ENCODE measurements at places on chromosomes 11 and 22. TPM values are rescaled to one million over a fixed set of nuclear protein-coding genes. Genes with fewer than 3 reads are reported as not detected.

- DNase-seq = no peak
Measured at GRCh38 chr11:35377262-35377661, 42.1 kb downstream of the SLC1A2 start.

DNA sequence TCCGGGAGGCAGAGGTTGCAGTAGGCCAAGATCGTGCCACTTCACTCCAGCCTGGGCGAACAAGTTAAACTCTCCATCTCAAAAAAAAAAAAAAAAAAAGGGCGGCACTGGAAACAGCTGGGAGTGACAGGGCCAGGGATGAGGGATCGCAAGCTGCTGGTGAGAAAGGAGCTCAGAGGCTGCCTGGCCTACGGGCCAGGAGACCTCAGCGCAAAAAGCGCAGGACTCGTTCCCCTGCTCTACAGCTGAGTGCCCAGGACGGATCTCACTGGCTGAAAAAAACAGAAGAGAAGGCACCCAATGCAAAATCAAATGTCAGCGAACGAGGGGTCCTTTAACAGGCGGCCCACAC is 650 bp upstream of the NUP50 start:
- DNase-seq = peak; percentile 27

DNA sequence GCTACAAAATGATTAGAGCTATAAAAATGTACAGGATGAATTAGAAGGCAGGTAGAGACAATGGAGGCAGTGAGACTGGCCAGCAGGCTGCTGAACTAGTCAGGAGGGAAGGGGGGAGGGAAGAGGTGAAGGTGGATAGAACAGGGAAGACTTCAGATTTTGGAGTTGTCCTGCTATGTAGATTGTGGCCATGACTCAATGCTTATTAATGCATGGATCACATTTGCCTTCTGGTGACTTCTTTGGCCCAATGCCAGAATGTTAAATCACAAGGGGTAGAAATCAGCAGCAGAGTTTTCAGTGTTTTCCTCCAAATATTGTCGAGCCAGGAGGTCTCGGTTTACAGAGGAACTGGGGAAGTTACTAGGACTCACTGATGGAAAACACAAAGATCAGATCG is 346.6 kb downstream of the AASDHPPT start:
- DNase-seq = peak; percentile 5

DNA sequence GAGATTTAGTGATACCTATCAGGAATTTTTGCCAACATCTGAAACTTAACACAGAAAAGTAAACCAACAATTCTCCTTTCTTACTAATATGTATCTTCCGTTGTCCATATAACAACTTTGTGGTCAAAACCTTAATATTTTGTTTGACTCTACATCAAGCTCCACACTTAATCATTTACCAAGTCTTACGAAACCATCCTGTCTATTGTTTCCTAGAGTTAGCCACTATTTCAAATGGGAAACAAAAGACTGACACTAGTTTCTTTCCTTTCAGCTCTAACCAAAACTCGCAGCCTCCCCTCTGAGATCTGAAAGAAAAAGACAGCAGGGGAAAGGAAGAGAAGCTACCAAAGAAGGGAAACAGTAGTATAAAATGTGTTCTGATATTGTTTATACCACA is 26.5 kb upstream of the PRDM10 start:
- DNase-seq = no peak

GRCh38 chr11:11217929-11218628 is 135.0 kb downstream of the CSNK2A3 start:
- DNase-seq = no peak

DNA sequence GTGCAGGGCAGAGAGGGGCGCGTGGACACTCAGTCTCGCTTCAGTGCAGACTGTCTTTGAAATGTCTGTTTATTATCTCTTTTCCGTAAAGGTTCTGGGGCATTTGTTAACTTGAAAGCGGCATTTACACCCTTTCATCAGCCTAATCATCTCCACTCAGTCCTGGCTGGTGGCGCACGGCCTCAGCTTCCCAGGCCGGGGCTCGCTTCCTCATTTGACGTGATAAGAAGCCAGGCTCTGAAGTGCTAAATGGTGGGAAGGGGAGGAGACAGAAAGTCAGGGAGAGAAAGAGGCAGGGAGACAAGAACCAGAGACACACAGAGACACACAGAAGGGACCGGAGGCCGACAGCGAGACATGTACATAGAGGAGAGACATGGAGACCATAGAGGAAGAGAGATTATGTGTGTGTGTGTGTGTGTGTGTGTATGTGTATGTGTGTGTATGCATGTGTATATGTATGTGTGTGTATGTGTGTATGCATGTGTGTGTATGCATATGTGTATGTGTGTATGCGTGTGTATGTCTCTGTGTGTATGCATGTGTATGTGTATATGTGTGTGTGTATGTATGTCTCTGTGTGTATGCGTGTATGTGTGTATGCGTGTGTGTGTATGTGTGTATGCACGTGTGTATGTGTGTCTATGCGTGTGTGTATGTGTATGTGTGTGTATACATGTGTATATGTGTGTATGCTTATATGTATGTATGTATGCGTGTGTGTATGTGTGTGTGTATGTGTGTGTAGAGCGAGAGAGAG is 101.5 kb downstream of the ST3GAL4 start:
- no peak for DNase-seq

OTOG gene
- not detected for total RNA-seq

HBE1 gene
- total RNA-seq = not detected

DNA sequence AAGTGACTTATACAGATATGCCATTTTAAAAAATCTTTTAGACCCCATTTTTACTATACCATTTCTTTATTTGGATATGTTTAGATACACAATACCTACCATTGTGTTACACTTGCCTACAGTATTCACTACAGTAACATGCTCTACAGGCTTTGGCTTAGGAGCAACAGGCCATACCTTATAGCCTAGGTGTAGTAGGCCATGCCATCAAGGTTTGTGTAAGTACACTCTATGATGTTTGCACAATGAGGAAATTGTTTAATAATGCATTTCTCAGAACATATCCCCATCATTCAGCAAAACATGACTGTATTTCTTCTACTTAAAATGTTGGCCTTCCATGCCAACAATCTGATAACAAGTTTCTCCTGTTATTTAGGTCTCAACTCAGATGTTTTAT is 1559.5 kb upstream of the TENM4 start:
- DNase-seq = no peak

GRCh38 chr11:85752890-85753581 is 57.9 kb downstream of the SYTL2 start:
- no peak for DNase-seq

DNA sequence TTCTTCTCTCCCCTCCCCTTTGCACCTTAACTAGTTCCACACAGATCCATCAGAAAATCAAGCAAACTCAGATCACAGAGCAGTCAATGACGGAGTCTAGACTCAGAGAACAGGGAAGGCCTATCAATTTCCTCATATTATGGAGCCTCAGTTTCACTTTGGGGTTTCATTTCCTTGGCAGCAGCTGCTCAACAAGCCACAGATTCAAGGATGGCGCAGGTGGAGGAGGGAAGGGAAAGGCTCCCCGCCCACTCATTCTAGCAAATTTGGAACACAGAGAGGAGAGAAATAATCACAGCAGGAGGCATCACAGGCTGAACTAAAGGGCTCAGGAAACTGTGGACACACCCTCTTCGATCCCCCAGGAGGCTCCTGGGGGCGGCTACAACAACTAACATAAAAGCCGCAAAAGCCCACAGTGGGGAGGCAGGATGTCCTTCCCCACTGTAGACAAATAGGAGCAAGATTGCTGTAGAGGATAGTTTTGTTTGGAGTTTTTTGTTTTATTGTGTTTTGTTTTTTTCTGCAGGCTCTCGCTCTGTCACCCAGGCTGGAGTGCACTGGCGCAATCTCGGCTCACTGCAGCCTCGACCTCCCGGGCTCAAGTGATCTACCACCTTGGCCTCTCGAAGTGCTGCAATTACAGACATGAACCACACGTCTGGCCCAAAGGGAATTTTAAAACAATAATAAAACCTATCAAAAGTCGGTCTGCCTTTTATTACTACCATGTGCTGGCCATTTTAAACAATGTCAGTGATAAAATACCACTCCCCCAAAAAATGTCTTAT is 3.4 kb downstream of the PLAAT3 start:
- DNase-seq = no peak

- DNase-seq = peak; percentile 67
Measured at GRCh38 chr11:10322401-10322800, 17.5 kb downstream of the ADM start.

OR51E1 gene
- total RNA-seq = not detected

OR2AT4 gene
- total RNA-seq = not detected

CCDC73 gene
- total RNA-seq = not detected

GRCh38 chr11:129589190-129589860 is 213.7 kb downstream of the BARX2 start:
- no peak for DNase-seq

- no peak for DNase-seq
Measured at GRCh38 chr11:105000797-105001196, 22.2 kb downstream of the CASP5 start.

OR2D2 gene
- total RNA-seq = not detected

SPCS2 gene
- 17.1 TPM for total RNA-seq

- DNase-seq = peak; percentile 49
Measured at GRCh38 chr22:25159028-25159427, 40.6 kb upstream of the CRYBB3 start.

DNA sequence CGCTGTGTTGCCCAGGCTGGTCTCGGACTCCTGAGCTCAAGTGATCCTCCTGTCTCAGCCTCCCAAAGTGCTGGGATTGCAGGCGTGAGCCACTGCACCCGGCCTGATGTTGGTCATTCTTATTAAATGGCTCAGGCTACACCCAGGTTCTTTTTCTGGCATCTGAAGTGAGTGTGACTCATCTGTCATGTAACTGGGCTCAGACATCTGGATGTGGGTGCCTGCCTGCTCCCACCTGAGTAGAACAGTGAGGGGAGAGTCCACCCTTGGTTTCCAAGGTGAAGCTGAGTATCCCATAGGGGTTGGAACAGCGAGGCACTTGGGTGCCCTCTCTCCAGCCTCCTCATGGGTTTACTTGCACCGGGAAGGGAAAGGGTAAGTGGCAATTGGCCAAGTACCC is 36.7 kb upstream of the EIF3D start:
- DNase-seq = no peak

GRCh38 chr11:81840380-81840779 is 893.3 kb downstream of the FAM181B start:
- DNase-seq = no peak

DNA sequence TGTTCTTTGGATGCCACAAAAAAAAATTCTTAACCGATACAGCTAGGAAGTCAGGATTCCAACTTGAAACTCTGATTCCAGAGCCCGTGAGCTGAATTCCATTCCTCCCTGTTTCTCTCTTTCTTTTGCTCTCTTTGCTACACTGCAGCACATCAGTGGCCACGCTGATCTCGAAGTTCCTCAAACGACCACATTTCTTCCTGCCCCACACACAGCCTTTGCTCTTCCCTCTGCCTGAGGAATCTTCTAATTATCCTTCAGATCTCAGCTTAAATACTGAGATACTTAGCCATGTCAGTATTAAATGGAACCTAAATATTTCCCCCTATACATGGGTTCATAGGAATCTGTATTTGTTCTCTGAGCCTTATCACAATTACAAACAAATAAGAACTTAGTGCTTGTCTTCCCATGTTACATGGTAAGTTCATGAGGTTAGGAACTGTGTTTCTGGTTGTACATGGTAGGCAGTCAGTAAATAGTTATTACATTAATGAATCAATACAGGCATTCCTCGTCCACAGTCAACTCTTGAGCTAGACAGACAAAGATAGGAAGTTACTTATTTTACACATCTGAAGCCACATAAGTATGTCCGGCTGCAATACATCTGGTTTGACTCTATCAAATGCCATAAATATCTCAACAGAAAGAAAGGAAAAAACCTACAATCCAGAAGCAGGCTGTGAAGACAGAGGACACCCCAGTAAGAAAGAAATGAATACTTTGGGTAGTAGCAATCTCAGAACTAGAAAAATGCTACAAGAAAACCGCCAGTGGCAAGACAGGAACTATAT is 86.6 kb downstream of the MAML2 start:
- DNase-seq = no peak

DNA sequence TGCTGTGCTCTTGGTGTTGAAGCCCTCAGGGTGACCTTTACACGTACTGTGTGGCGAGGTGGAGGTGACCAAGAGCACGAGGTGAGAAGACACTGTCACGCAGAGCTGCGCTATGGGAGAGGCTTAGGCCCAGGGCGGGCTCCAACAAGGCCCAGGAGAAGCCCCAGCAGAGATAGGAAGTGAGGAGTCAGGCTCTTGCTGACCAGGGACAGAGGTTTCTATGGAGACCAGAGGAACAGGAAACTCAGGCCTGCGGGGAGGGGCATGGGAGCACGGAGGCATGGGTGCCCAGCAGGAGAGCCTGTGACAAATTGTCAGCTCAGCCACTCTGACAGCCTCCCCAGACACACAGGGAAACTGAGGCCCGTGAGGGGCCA is 15.8 kb downstream of the DGKZ start:
- no peak for DNase-seq

CSKMT gene
- total RNA-seq = 10.9 TPM

TRIM66 gene
- 1.4 TPM for total RNA-seq

TUBA8 gene
- 0.46 TPM for total RNA-seq

OR4X2 gene
- total RNA-seq = 0.49 TPM

- peak; percentile 59 for DNase-seq
Measured at GRCh38 chr11:24496736-24497725, at the start of gene LUZP2. Gene LUZP2 (plus strand): TSS chr11:24497053.

- DNase-seq = no peak
Measured at GRCh38 chr11:75260396-75261170, 20.0 kb downstream of the TPBGL start.

GRCh38 chr11:90148900-90149299 is 14.4 kb downstream of the NAALAD2 start:
- no peak for DNase-seq

C22orf23 gene
- total RNA-seq = 0.36 TPM

LRRC74B gene
- total RNA-seq = not detected

GRCh38 chr22:21902296-21903087 is 35.0 kb upstream of the MAPK1 start:
- DNase-seq = no peak

DNA sequence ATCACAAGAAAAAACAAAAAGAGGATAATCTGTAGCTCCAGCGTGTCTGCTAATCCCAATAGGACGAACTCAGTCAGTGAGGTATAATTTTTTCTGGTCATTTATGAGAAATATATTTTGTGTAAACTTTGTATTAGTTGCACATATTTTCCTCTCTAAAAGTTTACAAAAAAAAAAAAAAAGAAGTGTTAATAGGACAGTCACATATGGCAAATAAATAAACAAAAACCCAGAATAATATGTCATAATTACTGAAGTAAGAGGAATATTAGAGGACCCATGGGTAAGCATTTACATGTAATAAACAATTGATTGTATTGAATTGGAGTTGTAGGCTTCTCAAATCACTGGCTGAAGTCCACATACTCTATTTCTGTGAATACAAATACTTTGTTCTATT is at the start of gene OR5F1:
Gene OR5F1 (minus strand): TSS at position 101 of the 400 bp plus-strand sequence. CDS start 0 bp downstream, at position 101.
- no peak for DNase-seq

GRCh38 chr11:206002-206384 is 1.2 kb downstream of the BET1L start:
- DNase-seq = no peak

- DNase-seq = no peak
Measured at GRCh38 chr11:1486054-1486825, at the start of gene MOB2. Gene MOB2 (minus strand): TSS chr11:1486779. CDS start chr11:1486556, 223 bp downstream.

GRCh38 chr11:57440744-57441414 is 14.0 kb upstream of the SLC43A3 start:
- DNase-seq = no peak
